Naive thymus-derived CD8-positive, alpha-beta T cell (primary cell): ENCODE measurements at places on chromosomes 3 and 15.

- H3K27me3 ChIP-seq = no peaks in the 10 kb centered on the region
- no peak overlapping the region for H3K27ac ChIP-seq
- no peak overlapping the region for H3K4me3 ChIP-seq
- no peaks in the 10 kb centered on the region for H3K36me3 ChIP-seq
- no peak for DNase-seq
Observed at GRCh38 chr3:156981005-156981404, 154.9 kb downstream of the LEKR1 start.

- peaks cover 20% of the 10 kb centered on the region for H3K4me1 ChIP-seq
- no peak overlapping the region for H3K4me3 ChIP-seq
- no peaks in the 10 kb centered on the region for H3K36me3 ChIP-seq
- no peak for DNase-seq
Observed at GRCh38 chr3:141690431-141691072, 47.5 kb upstream of the RNF7 start.

DNA sequence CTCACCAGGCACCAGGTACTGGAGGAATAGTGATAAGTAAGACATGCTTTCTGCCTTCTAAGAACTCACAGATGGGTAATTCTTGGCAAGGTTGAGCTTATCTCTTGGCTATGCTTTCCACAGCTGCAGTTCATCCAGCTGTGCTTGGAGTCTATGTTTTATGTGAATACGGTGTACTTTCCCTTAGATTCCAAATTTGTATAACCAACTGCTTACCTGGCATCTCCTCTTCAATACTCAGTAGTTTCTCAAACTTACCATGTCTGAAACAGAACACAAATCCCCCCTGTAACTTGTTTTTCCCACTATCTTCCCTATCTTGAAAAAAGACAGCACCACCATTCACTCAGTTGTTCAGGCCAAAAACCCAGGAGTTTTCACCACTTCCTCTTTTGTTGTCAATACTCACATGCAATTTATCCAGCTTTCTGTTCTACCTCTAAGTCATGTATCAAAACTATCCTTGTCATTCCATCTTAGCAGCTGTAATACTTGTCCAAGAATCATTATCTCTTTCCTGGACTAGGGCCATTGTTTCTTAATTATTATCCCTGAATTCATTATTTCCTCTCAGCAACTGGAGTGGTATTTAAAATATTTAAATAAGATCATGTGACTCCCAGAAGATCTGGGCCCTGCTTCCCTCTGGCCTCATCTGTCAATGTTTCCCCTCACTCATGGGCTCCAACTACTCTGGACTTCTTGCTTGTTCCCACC lies 32.6 kb downstream of the COL6A5 start:
- no peak overlapping the region for H3K4me3 ChIP-seq
- no peak overlapping the region for H3K27ac ChIP-seq
- DNase-seq = no peak
- H3K27me3 ChIP-seq = peaks cover 12% of the 10 kb centered on the region
- no peaks in the 10 kb centered on the region for H3K36me3 ChIP-seq
- H3K4me1 ChIP-seq = no peaks in the 10 kb centered on the region

DNA sequence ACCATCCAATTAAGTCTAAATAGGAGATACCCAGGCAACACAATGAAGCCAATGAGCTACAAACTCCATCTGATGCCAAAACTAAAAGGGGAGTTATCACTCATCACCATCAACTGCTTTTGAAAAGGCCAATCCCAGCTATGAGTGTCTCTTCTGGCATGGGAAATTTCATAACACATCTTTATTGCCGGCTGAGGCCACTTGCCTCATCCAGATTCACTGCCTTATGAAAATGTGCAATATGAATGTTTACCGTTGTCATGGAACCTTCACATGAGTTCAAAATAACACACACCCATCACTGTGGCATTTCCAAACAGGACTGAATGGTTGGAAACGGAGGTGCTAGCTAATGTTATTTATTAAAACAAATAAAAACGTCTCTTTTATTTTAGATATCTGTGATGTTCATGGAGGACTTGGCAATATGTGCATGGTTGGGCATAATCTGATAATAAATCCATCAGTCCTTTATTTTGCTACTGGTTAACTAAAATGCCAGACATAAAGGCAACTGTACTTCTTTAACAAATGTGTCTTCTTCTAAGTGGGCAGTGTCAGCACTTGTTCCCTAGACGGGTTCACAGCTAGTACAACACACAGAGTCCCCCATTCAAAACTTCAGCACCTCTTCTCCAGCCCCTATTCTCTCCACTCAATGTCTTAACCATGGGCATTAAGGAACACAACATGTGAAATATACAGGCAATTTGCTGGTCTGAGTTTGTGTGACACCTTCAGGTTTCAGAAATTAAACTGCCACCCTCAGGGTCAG lies 143.9 kb downstream of the MAGI1 start:
- H3K4me1 ChIP-seq = no peaks in the 10 kb centered on the region
- H3K27ac ChIP-seq = no peak overlapping the region
- no peaks in the 10 kb centered on the region for H3K36me3 ChIP-seq
- H3K27me3 ChIP-seq = peaks cover 2% of the 10 kb centered on the region

DNA sequence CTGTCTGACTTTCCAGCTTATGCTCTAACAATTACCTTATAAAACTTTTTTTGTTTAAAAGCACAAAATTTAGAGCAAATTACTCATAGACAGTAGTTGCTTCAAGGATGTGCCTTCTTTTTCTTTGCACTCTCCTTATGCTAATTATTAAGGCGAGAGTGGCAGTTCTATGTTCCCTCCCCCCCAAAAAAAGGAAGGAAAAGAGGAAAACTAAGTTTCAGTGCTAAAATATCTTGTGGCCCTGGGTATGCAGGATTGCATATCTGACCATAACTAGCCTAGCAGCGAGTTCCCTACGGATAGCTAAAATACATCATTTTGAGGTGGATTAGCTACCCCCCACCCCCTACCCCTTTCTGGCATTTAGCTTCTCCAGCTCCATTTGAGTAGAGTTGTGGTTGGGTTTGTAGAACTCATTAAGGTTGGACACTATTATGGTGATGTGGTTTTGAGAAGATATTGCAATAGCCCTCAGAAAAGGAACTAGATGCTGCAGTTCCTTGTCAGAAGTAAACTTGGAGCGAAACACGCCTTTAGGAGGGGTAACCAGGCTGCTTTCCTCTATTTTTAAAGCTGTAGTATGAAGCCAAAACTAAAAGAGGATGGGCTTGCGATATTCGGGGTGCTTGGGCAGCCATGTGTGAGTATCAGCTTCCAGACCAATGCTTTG lies 174.6 kb downstream of the AKAP13 start:
- peaks cover 6% of the 10 kb centered on the region for H3K36me3 ChIP-seq
- peaks cover 49% of the 10 kb centered on the region for H3K4me1 ChIP-seq
- no peak for DNase-seq
- no peaks in the 10 kb centered on the region for H3K27me3 ChIP-seq

- DNase-seq = no peak
- no peaks in the 10 kb centered on the region for H3K27me3 ChIP-seq
- no peak overlapping the region for H3K4me3 ChIP-seq
- no peaks in the 10 kb centered on the region for H3K36me3 ChIP-seq
- no peak overlapping the region for H3K27ac ChIP-seq
Observed at GRCh38 chr3:23086331-23086730, 116.8 kb upstream of the UBE2E2 start.

- H3K36me3 ChIP-seq = no peaks in the 10 kb centered on the region
- H3K4me1 ChIP-seq = peaks cover 2% of the 10 kb centered on the region
- no peak for DNase-seq
- H3K4me3 ChIP-seq = no peak overlapping the region
- H3K27ac ChIP-seq = no peak overlapping the region
Observed at GRCh38 chr3:171986176-171986575, 53.2 kb upstream of the FNDC3B start.

DNA sequence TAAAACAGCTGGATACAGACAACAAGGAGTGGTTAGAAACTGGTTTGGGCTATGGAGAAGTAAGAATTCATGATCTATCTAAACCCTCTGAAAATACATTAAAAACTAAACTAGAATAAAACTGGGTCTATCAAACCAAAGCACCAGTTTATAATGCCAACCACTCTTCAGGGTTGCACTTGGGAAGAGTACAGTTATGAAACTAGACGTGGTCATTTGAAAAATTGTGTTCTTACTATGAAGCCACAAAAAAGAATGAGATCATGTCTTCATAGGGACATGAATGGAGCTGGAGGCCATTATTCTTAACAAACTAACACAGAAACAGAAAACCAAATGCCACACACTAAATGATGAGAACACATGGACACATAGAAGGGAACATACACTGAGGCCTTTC lies 103.8 kb downstream of the GAP43 start:
- no peak overlapping the region for H3K27ac ChIP-seq
- no peak overlapping the region for H3K4me3 ChIP-seq
- DNase-seq = no peak
- no peaks in the 10 kb centered on the region for H3K36me3 ChIP-seq

DNA sequence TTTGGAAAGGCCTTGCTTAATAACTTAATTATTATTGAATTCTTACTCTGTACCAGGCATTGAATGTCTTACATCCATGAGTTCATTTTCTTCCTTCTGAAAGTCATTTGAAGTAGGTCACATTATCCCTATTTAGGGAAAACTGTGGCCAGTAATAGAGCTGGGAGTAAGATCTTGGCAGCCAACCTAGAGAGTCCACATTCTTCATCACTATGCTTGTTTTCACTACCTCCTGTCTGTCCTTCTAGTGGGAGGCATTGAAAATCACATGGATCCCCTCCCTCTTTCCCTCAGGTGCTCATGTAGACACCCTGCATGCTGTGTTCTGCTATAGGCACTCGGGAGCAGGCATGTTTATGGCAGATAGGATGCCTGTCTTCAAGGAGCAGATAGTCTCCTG lies 154.9 kb downstream of the EBLN2 start:
- H3K27ac ChIP-seq = no peak overlapping the region
- no peak for DNase-seq
- no peak overlapping the region for H3K4me3 ChIP-seq
- H3K4me1 ChIP-seq = no peaks in the 10 kb centered on the region

- no peak overlapping the region for H3K27ac ChIP-seq
- DNase-seq = no peak
- no peaks in the 10 kb centered on the region for H3K27me3 ChIP-seq
- peaks cover 38% of the 10 kb centered on the region for H3K4me1 ChIP-seq
Observed at GRCh38 chr3:66385066-66385465, 115.8 kb downstream of the LRIG1 start.
